ENCODE measurements at places on chromosomes 5 and 9.
A peak's percentile ranks its signal among the peaks of the same experiment; 100 is the strongest.

- DNase-seq, result peak; percentile 99
These were observed 280.2 kb downstream of the SEMA5A start for GRCh38 chr5:9265441-9266287.

DNA sequence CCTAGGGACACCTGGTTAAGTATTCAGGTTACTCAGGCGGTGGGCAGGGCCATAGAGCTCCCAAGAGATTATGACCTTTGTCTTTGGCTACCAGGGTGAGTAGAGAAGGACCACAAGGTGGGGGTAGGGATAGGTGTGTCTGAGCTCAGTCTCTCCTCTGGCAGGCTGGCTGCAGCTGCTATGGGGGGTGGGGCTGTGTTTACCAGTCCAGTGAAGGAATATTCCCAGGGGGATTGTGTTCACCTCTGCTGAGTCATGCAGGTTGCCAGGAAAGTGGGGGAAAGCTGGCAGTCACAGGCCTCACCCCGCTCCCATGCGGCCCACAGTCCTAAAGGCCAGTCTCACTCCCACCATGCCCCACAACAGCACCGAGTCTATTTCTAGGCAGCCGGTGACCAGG, 53.6 kb upstream of the POU5F2 start:
- no peak for DNase-seq

GRCh38 chr9:134946663-134947062, 29.0 kb upstream of the FCN1 start:
- DNase-seq, result no peak

DNA sequence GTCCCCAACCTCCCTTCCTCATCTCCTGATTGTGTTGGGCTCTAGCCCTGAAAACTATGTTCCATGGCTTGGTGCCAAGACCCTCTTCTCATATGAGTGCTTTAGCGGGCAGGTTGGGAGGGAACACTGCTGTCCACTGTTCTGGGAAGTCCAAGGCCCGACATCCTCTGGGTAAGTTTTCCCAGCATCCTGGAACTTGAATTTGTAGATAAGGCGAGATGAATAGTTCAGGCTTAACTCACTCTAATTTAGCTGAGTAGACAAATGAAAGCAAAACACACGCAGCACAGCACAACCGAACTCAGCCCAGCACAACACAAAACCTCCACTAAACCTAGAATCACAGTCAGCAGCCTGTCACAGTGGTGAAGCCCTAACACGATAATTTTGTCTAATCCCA, 95.3 kb upstream of the SLC28A3 start:
- DNase-seq, result no peak

GRCh38 chr5:102800427-102800826, 45.3 kb downstream of the PAM start:
- no peak for DNase-seq

DNA sequence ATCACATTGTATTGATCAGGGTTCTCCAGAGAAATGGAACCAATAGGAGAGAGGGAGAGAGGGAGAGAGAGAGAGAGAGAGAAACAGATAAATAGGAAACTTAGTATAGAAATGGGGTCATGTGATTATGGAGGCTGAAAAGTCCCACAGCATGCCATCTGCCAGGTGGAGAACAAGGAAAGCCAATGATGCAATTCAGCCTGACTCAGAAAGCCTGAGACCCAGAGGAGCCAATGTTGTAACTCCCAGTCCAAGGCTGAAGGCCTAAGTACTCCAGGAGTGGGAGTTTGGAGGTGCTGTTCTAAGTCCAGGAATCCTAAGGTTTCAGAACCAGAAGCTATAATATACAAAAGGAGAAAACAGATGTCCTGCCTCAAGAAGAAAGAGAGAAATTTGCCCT, 48.4 kb upstream of the ISOC1 start:
- peak; percentile 4 for DNase-seq

DNA sequence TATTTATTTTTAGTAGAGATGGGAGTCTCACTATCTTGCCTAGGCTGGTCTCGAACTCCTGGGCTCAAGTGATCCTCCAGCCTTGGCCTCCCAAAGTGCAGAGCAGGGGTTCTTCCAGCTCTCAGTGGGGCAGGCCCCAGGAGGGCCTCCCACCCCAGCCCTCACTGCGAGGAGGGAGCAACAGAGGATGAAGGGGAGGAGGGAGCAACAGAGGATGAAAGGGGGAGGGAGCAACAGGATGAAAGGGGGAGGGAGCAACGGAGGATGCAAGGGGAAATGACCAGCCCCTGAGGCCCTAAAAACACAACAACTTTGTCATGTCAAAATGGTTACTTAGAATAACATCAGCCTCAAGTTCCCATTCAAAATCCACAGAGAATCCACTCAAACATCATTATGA, 10.0 kb downstream of the TRIM14 start:
- no peak for DNase-seq

DNA sequence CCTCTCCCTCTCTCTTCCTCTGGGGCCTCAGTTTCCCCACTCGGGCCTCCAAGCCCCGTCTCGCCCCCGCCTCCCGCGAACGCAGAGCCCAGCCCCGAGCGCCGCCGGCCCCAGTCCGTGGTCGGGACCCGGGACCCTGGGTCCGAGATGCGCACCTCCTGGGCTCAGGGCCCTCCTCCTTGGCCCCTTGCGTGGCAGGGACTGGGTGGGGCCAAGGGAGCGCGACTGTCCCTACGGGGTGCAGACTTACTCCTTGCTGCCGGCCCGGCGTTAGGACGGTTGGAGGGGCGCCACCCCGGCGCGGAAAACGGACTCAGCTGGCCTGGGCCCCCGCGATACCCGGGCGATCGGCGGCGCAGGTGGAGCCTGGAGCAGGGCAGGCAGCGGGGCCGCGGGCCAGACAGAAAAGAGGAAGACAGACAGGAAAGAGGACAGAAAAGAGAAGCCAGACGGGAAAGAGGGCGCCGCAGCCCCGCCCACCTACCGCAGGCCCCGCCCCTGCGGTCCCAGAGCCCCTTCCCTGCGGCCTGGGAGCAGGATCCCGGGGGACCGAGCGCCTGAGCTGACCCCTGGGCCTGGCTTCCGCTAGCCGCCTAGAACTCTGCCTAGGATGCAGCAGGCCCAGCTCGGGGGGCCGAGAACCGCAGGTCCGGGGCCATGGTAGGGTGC, at the start of gene GBGT1:
Gene GBGT1, minus strand, starts transcription at position 411 of the 669 bp plus-strand sequence. CDS start 1,502 bp downstream, outside the sequence.
- DNase-seq, result no peak

- DNase-seq, result no peak
These were observed 234.0 kb downstream of the DIRAS2 start for GRCh38 chr9:90408659-90409058.

DNA sequence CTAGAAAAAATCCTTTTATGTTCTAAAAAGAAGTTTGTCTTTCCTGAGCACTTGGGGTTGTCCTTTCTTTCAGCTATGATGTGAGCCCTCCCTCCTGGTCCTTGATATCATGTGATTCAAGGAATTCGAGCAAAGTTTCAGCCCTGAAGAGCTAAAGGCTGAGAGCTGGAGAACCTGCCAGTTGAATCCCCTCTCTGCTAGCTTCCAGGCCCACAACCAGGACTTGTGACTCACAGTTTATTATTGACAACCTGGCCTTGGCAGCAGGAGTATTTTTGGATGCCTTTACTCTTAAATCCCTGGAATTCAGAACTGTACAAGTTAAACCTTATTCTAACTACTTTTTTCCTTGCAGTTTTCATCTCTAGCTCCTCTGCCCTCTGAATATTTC, 182.8 kb downstream of the SPOCK1 start:
- DNase-seq, result peak; percentile 25
